ENCODE measurements at places on chromosomes 2 and 18.
A peak's percentile ranks its signal among the peaks of the same experiment; 100 is the strongest.

DNA sequence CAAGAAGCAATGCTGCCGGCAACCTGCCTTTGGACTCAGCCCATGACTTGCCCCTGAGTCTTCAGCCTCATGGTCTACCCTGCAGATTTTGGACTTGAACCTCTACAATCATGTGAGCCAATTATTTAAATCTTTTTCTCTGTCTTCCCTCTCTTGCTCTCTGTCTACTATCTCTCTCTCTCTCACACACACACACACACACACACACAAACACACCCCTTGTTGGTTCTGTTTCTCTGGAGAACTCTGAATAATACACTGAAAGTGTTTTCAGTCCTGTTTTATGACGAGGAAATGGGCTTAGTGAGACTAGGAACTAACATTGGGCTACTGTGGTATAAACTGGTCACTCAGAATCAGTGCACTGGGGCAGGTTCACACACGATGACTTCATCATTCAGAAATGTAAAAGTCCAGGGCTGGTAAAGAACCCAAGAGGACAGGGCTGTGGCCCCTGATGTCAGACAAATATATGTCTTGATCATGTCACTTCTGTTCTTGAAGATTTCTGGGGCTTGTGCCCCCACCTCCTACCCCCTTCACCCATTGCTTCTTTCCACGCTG lies 266.1 kb upstream of the SIX2 start:
- no peak for DNase-seq

- DNase-seq = no peak
These were observed 183.8 kb upstream of the STON1 start for GRCh38 chr2:48346124-48346536.

- no peak for DNase-seq
These were observed 854.3 kb downstream of the LRRTM4 start for GRCh38 chr2:76667821-76668271.

DNA sequence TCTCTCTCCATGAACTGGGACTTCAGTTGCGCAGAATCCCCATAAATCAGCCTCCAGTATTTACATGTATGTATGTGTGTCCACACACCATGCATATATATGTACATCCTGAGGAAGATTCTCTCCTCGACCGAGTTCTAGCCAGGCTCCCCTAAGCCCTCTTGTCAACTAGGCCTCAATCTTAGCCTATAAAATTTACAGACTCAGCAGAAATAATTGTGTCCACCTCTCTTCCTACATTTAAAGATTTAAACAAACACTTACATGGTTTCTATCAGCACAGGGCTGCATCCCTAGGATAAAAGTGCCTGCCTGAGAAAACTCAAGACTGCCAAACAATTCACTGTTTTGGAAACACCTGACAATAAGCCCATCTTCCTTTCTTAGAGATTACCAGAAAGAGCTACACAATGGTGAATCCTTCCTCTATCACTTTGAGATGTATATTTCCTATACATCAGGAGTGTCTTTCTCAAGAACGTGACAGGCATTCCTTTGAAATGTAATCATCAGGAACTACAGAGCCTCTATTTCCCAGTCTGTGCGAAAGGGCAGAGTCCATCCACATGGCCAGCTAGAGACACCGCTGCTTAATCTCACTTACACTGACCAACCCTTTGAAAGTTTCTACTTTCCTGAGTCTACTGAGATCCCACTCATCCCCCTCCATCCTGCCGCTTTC lies 39.5 kb downstream of the ZNF519 start:
- no peak for DNase-seq

DNA sequence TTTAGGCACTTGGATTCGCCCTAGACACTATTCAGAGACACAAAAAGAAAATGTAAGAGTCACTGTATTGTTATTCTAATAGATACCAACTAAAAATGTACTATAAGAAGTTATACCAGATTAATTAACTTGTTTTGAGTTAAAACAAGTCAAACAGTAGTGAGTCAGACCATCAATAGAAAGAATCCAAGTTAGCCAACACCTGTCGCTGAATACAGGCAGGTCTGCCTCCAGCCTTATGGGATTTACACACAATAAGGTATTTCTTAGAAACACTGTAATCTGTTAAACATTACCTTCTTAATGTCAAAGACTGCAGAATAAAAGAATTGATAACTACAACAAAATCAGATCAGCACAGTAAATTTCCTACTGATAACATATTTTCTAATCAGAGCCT lies 181.4 kb downstream of the DYM start:
- DNase-seq = no peak

DNA sequence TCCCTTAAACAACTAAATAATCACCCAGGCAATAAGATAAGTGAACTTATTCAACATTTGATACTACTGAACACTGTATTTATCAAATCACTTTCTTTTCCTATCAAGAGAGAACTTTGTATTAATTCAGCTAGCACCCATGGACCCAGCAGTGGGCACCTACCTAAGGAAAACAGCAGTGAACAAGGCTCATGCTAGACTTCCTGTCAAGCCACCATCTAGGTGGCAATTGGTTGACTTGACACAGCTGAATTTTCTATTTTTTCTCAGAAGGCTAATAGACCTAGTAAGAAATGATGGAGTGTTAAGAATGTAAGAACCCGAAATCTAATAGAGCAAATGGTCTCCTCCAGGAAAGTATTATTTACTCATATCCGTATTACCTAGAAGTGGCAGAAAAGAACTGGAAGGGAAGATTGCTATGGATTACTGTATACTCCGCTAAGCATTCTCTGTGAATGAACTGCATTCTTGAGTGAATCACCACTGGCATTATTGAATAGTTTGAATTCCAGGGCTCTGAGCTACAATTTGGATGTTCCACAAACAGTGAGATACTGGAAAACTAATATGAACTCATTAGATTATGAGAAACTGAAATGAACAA lies 988.2 kb upstream of the CDH2 start:
- DNase-seq = no peak

DNA sequence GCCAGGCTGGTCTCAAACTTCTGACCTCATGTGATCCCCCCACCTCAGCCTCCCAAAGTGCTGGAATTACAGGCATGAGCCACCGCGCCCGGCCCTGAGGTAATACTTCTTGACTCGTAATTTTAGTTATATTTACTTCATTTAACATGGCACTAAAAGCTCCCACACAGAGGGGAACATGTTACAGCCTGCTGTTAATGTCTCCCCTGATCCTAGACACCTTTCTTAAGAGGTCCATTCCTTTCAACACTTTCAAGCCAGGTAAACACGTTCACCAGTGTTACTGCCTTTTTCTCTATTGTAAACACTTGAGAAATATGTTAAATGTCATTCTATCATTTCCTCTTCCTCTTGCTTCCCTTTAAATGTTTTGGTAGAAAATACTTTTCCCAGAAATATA lies 161.4 kb downstream of the METTL4 start:
- no peak for DNase-seq

- DNase-seq = peak; percentile 30
These were observed 77.4 kb downstream of the DYSF start for GRCh38 chr2:71530641-71531332.

- no peak for DNase-seq
These were observed 133.9 kb upstream of the CTAGE1 start for GRCh38 chr18:22551536-22552151.

GRCh38 chr2:238985931-238986446 lies 138.1 kb downstream of the TWIST2 start:
- DNase-seq = no peak

DNA sequence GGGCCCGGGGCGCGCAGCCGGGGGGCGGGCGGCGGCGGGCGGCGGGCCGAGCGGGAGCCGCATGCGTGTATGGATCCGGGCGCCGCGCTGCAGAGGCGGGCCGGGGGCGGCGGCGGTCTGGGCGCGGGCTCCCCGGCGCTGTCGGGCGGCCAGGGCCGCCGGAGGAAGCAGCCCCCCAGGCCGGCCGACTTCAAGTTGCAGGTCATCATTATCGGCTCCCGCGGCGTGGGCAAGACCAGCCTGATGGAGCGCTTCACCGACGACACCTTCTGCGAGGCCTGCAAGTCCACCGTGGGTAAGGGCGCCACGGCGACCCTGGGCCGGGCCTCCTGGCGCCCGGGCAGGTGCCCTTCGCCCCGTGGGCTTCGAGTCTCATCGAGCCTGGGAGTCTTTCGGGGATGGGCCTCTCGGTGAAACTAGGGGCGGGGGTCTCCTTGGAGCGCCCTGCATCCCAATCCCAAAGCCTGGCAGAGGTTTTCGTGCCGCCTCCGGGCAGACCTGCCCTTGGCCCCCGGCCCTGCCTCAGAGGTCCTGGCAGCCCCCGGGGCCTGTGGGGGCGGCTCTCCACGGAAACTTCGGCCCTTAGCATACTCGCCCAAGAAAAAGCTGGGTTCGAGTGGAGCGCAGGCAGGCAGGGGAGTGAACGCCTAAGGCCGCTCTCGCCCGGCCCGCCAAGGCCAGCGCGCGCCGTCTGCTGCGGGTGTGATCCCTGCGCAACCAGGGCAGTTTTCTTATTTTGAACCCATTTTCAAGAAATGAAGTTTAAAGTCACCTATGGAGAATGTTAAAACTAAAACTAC lies 622 bp downstream of the RAB12 start:
- peak; percentile 70 for DNase-seq

- no peak for DNase-seq
These were observed 81.9 kb downstream of the MEP1B start for GRCh38 chr18:32271672-32272208.

DNA sequence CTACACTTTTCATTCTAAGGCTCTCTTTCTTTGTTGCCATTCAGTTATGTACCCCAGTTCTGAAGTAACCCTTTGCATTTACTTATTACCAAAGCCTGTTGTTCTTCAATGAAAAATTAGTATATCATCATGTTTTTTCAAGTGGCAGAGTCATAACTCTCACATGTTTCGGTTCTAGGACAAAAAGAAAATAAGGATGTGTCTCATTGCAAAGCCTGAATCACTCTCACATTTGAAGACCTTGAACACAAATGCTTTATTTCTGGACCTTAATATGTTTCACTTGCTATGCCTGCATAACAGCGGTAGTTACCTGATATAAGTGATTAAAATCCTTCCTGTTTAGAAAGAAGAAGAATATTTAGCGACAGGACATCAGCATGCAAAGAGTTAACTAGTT lies 49.1 kb downstream of the ZEB2 start:
- DNase-seq = no peak

DNA sequence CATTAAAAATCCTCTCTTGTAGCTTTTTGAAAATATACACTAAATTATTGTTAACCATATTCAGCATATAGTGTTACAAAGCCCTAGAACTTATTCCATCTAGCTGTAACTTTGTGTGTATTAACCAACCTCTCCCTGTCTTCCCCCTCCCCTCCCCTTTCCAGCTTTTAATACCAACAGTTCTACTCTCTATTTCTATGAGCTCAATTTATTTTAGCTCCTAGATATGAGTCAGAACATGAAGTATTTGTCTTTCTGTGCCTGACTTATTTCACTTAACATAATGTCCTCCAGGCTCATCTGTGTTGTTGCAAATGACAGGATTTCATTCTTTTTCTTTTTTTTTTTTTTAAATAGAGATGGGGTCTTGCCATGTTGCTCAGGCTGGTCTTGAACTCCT lies 45.1 kb downstream of the GPD2 start:
- DNase-seq = no peak

DNA sequence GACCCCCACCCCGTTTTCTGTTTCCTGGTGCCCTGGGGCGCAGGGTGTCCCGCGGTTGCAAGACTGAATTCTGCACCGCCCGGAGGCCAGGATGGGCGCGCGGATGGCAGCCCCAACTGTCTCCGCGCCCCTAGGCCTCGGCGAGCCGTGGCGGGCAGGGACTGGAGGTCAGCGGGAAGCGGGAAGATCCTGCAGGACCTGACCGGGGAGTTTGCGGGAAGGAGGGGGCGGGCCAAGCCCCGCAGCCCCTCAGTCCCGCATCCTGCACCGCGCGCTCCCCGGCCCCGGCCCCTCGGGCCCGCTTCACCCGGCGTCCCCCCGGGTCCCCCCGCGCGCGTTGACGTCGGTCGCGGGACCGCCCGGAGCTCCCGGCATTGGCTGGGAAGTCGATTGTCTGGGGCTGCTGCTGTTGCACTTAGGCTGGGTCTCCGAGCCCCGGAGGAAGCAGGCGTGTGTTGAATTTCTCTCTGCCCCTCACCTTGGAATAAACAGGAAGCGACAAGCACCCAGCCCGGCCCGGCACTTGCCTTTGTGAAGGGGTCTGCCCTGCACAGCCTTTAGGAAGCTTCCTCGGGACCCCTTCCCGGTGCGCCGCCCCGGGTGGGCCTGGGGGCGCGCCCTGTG lies at the start of gene LDLRAD4:
LDLRAD4 (plus strand) TSS at position 393 of the 624 bp plus-strand sequence.
- peak; percentile 74 for DNase-seq

- DNase-seq = no peak
These were observed 53.1 kb downstream of the SP110 start for GRCh38 chr2:230166557-230167170.

- no peak for DNase-seq
These were observed 19.7 kb upstream of the SAG start for GRCh38 chr2:233287871-233288270.

DNA sequence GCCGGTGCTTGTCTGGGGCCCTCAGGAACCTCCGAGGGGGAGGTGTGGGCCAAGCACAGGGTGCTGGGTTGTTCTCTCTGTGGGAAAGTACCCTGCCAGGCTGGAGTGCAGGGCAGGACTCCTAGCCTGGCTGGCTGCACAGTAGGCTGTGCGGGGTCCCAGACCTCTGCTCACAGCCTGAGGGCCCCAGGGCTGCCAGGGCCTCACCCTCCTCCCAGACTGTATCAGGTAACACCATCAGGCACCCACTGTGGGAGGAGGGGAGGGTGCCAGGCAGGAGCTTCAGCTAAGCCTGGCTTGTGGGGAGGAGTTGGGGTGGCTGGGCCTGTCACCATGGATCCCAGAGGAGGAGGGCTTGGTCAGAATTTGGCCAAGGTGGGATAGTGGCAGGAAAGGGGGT lies 211.9 kb upstream of the SMAD2 start:
- no peak for DNase-seq

- no peak for DNase-seq
These were observed 6.6 kb downstream of the EMX1 start for GRCh38 chr2:72923833-72924352.

- DNase-seq = no peak
These were observed 113.5 kb downstream of the MYO3B start for GRCh38 chr2:170291474-170291873.

DNA sequence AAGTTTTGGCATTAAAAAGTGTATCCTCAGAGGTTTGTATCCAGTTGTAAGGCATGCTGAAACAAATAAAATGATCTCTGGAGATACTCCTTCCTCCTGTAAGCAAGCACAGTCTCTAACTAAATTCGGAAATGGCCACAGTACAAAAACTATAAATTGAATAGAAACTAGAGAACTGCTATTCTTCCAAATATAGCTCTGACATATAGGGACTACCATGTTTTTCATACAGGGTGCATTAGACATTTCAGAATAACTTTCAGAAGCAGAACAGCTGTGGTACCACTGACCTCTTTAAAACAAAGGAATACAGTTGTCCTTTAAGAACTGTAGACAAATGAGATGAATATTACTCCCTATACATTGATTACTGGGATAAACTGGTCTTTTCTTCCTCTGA lies 568.5 kb downstream of the ARHGAP15 start:
- no peak for DNase-seq

GRCh38 chr2:137892739-137893138 lies 71.5 kb upstream of the HNMT start:
- no peak for DNase-seq

DNA sequence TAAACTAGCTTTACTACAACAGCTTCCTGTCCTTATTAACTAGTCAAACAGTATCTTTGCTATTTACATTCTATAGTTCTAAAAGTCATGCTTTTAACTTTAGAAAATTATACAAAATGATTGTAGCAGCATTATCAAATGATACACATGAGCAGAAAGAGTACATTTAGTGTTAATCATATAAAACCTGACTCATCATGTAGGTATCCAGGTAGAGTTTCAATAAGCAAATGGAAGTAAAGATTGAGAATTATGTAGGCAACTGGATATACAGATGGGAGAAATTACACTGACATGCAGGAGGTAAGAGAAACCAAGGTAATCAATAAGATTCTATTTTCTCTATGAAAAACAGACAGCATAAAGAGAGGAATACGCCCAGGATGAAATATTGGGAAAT lies 33.8 kb downstream of the TRIP12 start:
- DNase-seq = no peak

All from activated effector memory CD4-positive, alpha-beta T cell treated with anti-CD3 and anti-CD28 coated beads, Interleukin-2, amount 50 U/mL, for 16 hours (primary cell).